ENCODE measurements at places on chromosomes 1 and 21.

- DNase-seq, result no peak
Observed at GRCh38 chr1:242842094-242842493, 317.6 kb upstream of the PLD5 start.

DNA sequence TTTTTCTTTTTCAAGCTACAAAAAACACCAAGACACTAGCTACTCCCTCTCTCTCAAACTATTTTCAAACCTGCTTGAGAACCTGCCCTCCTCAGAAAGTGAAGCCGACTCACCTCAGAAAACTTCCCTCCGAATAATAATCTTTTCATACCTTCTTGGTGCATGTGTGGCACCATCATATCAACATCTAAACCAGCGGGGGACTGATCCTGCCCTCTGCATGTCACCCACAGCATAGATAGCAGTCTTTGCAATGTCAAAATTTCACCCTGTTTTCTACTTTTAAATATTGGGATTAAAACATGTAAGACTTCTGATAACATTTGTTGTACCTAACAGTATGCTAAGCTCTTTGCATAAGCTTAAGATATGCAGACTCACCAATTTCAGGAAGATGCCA is 1260.3 kb downstream of the PLA2G4A start:
- DNase-seq, result no peak

DNA sequence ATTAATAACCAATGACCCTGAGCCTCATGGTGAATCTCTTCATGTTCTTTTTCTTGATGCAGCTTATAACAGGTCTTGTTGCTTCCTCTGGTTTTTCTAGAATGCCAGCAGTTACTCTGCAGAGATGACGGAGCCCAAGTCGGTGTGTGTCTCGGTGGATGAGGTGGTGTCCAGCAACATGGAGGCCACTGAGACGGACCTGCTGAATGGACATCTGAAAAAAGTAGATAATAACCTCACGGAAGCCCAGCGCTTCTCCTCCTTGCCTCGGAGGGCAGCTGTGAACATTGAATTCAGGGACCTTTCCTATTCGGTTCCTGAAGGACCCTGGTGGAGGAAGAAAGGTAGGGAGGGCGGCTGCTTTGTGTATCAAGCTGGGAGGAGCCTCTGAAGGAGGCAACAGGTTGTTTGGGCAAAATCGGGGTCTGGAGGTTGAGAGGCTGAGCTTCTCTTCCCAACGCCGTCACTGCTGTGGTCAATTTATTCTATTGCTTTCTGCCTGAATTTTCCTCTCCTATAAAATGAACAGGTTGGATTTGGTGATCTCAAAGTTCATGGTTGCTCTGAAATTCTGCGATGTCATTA is 6.7 kb downstream of the ABCG1 start:
- no peak for DNase-seq

DNA sequence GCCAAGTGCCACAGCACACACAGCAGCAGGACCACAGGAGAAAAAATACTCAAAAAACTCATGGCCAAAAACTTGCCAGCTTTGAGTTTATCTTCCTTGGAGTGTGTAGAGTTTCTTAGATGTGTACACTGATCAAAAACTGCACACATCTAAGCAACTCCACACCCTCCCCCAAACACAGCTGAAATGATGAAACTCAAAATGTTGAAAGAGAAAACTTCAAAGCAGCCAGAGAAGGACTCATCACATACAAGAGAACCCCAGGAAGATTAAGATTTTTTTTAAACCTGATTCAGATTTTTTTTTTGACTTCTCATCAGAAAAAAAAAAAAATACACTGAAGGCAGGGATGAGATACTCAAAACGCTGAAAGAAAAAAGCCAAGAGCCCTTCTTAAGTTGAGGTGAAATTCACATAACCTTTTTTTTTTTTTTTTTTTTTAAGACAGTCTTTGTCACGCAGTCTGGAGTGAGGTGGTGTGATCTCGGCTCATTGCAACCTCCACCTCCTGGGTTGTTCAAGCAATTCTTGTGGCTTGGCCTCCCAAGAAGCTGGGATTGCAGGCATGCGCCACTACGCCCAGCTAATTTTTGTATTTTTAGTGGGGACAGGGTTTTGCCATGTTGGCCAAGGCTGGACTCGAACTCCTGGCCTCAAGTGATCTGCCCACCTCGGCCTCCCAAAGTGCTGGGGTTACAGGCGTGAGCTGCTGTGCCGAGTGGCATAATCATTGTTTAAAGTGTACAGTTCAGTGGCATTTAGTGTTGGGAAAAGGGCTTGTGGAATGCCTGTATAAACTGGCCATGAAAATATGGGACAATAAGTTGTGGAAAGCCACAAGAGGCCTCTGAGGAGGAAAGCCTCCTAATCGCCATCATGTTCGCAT is 20.9 kb upstream of the PDXK start:
- DNase-seq, result no peak

DNA sequence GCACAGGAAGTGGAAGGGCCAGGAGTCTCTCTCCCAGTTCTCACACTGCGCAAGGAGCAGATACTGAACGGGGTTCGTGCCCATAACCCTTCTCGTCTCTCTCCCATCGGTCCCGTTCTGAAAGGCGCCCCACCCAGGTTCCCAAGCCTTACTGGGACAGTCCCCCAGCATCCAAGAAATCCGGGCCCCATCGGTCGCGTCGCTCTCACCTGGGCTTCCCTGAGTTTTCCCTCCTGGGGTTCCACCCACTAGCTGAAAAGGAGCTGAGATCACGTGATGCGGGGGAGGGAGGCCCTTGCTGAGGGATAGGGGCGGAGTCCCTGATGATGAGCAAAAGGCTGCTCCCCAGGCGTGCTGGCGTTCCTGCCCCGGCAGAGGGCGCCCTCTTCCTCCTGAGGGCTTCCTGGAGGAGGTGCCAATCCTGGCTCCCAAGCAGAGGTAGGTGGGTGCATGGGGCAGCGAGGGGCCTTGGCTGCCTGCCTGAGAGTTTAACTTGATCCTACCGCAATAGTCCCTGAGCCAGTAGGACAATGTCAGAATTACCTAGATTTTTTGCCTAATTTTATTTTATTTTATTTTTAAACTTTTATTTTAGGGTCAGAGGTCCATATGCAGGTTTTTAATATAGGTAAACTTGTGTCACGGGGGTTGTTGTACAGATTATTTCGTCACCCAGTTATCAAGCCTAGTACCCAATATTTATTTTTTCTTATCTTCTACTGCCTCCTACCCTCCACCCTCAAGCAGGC is at the start of gene SPOCD1:
Gene SPOCD1 (minus strand): TSS at position 271 of the 749 bp plus-strand sequence. CDS start 689 bp downstream, outside the sequence.
- peak; percentile 88 for DNase-seq

DNA sequence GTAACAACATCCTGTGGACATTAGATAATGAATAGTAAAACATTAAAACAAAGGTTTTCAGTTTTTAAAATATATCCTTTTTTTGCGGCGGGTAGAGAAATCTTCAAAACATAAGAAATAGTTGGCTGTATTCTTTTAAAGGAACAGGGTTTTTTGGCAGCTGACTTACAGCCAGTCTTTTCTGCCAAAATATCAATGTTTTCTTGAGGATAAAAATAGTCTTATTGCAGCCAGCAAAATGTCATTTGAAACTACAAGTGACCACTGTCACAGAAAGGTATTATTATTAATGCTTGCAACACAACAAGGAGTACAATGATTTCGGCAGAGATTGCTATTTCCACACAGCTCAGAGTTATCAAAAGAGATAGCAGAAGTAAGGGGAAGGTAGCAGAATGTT is 21.4 kb downstream of the OLFM3 start:
- DNase-seq, result no peak
